ENCODE measurements at places on chromosomes 7 and 10.

GRCh38 chr10:5959581-5960069 lies 17.7 kb downstream of the IL15RA start:
- no peak for DNase-seq

DNA sequence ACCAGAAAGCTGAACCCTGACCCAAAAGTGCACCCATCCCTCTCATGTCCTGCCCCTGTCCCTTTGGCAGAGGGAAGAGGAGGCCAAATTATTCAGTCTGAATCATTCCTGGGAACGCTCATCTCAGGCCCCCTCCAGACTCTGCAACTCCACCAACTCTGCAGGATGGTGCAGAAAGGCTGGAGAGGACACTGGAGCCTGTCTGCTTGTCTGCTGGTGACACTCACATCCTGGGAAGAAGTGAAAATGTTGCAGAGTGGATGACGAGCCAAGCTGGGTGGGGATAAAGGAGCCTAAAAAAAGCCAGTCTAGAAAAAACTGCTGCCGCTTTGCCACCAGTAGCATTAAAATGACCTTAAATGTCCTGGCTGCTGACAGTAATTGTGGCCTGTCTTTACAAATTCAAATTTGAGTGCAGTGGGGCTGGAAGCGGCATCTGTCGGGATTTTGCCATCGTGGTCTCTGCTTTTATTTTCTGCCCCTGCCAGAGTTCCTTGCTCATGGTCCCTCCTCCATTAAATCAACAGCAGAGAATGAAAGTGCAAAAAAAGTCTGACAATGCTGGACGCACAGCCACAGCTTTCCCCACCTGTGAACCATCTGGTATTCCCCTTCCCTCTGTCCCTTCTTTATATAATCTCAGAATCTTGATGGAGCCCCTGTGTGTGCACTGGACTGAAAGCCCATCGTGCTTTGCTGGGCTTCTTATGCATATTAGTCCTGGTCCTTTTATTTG lies 63.9 kb downstream of the STK17A start:
- DNase-seq, result no peak

- no peak for DNase-seq
Measured at GRCh38 chr7:74483402-74484336, 30.0 kb downstream of the GTF2IRD1 start.

DNA sequence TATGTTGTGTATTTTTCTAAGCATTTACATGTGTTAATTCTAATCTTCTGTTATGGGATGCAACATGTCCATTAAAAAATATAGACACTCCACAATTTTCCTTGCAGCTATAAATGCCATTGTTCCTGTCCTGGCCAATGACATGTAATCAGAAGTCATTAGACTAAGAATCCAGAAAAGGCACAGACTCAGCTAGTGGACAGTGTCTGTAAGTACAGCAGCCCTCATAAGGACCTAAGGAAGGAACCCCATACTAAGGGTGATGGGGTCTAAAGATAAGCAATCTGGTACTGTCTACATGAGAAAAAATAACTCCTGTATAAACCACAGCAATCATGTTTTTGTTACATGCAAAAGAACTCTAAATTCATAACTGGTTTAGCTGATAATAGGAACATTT lies 115.9 kb downstream of the GPR85 start:
- no peak for DNase-seq

GRCh38 chr7:30548845-30549244 lies 44.2 kb upstream of the GGCT start:
- DNase-seq, result no peak

GRCh38 chr10:5588603-5589002 lies 63.8 kb downstream of the CALML3 start:
- DNase-seq, result no peak

GRCh38 chr7:117828825-117829224 lies 44.4 kb downstream of the CTTNBP2 start:
- no peak for DNase-seq

DNA sequence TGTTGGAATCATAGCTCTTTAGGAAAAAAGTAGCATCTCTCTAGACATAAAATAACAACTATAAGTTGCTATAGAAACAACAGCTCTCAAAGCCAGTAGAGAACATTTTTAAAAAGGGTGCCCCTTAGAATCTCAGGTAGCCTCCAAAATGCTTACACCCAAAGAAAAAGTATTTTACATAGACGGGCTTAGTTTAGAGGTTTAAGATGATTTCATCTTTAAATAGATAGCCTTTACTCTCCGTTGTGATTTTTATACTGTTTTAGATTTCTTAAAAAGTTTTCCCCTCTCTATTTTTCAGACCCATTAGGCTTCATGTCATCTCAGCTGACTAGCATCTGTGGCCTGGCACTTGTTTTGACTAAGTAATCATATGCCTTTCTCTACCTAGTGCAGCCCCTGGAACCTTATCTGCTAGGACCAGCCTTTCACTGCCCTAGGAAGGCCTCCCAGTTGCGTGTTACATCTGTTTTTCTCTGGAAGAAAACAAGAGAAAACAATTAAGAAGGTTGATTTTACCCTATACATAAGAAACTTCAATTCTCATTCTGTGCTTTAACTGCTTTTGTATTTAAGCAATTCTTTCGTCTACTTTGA lies 6.9 kb upstream of the BPGM start:
- DNase-seq, result no peak

DNA sequence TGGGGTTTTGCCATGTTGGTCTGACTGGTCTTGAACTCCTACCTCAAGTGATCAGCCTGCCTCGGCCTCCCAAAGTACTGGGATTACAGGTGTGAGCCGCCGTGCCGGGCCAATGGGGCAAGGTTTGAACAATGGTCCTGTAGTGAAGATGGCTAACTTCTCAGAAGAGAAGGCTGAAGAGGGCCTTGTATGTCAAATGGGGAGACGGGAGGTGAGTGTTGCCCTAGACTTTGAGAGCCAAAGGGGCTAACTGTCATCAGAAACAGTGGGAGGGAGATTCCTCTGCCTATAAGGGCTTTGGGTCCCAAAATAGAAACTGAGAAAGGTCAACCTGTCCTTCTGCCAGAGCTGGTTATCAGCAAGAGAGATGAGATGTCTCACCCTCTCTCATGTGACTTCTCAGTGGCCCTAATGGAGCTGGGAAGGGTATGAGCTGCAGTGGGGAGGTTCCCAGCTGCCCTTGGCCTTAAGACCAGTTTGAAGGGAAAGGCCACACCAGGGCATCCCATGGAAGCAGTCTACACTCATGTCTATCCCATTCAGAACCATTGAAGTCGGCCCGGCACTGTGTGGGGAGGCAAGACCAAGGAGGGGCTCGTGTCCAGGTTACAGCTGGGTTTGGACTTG lies 1.3 kb upstream of the SAMD8 start:
- no peak for DNase-seq

DNA sequence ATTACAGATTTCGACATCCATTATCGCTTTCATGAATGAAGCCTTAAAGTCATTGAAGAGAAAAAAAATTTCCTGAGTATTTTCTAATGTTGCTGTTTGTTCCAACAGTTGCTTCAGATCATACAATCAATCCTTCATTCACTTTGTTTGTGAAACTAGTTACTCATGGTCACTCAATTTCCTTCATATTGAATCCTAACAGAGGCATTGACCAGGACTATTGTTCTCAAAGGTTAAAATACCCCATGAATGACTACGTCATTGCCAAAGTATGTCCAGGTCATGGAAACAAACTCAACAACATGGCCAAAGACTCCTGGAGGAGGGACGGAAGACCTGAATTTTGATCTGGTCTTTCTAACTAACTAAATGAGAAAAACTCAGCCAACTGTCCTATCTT lies 54.0 kb upstream of the ABCB5 start:
- no peak for DNase-seq

GRCh38 chr7:124922200-124922599 lies 7.4 kb downstream of the POT1 start:
- DNase-seq, result no peak

DNA sequence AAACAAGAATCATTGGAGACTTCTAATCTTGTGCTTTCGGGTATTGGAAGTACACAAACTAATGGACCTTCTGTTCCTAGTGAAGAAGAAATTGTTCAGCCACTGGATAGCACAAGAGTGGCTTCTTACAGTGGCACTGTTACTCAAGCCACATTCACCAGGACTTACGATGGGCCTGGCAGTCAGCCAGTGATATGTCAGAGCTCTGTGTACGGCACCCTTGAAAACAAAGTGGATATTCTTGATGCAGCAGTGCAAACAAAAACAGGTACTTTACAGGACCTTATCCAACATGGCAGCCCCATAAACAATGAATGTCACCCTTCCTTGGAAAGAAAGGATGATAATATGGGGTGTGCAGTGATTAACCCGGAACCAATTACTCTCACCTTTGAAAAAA lies 61.6 kb downstream of the TASOR2 start:
- DNase-seq, result no peak

DNA sequence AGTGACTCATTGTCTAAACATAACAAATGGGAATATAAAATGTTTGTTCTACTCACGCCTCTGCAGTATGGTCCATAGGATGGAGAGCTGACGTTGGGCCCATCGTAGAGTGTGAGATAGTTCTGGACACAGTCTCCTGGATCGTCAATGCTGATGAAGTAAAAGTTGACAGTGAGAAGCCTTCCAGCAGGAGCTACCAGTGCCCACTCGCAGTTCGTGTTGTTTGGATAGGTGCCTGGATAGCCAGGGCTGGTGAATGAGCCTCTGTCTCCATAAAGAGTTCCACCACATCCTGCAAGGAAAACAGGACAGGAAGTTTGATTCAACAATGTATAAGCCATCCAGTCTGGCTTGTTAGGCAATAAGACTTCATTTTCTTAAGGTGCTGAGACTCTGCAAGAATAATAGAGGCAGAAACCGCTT lies 79.6 kb downstream of the OR13A1 start:
- no peak for DNase-seq

GRCh38 chr10:84059526-84059925 lies 79.8 kb upstream of the GHITM start:
- no peak for DNase-seq

DNA sequence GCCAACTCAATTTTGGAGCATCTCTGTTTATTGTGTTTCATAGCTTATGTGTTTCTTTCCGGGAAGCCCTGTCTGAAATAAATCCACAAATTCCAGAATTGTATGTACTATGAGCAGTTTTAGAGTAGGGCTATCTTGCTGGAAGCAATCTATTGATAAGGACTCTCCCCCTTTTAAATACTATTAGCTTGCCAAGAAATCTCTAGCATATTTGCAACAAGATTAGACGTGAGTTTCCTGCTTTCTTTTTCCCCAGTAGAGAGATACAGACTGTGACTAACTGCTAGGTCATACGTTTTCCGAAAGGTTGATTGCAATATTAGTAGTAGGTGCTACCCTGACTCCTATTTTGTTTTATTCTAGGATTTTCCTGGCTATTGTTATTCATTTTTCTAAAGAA lies 277.0 kb downstream of the MALRD1 start:
- DNase-seq, result no peak

DNA sequence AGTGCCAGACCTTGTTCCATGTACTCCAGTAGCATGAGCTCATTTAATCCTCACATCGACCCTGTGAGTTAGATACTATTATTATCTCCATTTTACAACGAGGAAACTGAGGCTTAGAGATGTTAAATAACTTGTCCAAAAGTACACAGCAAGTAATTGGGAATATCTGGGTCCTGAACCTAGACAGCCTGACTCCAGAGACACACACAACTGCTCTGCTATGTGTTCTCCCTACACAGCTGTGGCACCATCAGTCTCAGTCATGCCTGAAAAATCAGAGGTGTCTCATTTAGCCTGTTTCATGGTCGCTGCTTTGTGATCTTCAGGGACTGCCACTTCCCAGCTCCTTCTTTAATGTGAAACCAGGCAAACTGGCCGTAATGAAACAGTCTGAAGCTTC lies 56.5 kb downstream of the COL1A2 start:
- DNase-seq, result no peak

DNA sequence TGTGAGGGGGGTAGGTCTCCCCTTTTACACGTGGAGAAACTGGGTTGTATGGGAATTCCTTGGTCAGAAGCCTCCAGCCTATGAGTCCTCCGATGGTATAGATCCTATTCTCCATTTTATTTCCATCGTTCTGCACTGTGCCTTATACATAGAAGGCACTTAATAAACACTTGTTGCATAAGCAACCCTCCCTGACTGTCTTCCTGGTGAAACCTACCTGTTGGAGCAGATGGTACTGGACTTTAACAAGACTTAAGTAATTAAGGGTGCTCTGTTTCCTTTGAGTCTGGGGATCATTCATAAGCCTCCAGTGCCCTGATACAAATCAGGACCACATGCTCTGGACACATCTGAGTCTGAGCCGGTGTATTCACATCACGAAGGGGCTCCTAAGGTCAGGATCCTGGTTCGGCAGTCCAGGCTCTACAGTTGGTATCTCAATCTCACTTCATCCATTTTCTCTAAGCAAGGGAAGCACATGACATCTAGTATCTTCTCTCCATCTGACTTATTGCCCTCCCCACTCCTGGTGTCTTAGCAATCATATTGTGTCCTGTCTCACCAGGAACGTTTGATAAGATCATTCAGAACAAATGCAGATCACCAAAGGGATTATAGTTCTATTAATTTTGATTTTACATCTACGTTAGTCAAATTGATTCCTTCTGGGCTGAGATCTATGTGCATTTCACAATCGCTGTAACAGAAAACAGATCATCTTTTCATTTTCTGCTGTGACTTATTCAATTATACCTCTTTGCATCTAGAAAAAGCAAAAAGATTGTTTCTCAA lies 22.8 kb upstream of the EZH2 start:
- DNase-seq, result no peak

- no peak for DNase-seq
Measured at GRCh38 chr10:104796823-104797222, 155.7 kb downstream of the SORCS3 start.

GRCh38 chr7:151572136-151572535 lies 52.4 kb upstream of the RHEB start:
- DNase-seq, result no peak

DNA sequence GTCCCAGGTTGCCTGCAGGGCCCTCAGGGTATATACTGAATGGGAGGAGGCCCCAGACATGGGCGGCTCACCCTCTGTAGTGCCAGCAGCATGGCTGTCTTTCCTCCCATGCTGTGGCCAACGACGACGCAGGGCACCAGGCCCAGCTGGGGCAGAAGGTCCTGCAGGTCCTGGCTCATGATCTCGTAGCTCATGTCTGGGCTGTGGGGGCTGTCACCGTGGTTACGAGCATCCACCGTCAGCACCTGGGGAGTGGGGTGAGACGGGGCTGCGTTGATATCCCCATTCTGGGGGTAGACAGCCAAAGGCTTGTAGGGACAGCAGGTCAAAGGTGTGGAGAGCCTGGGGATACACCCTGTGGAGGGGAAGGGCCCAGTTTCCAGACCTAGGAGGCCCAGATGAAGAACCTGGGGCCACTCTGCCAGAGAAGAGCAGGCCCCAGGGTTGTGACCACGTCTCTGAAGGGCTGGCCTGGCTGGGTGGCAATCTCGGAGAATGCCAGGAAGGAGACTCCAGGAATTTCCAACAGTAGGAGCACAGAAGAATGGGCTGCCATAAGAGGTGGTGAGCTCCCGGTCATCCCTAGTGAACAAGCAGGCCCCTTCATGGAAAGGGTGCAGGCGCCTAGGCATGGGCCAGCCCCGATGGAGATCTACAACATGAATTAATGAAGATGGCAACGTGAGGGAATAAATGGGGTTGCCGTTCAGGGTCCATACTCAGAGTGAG lies 947 bp downstream of the ABHD11 start:
- no peak for DNase-seq

Data from stimulated activated CD8-positive, alpha-beta memory T cell treated with anti-CD3 and anti-CD28 coated beads, Interleukin-7, amount 100 ng/mL, for 1 hour (primary cell).